ENCODE measurements at places on chromosomes 6 and 20.

GRCh38 chr6:17417817-17418216 lies 24.4 kb downstream of the CAP2 start:
- no peak for DNase-seq

GRCh38 chr6:12343440-12344162 lies 53.4 kb downstream of the EDN1 start:
- DNase-seq: no peak

DNA sequence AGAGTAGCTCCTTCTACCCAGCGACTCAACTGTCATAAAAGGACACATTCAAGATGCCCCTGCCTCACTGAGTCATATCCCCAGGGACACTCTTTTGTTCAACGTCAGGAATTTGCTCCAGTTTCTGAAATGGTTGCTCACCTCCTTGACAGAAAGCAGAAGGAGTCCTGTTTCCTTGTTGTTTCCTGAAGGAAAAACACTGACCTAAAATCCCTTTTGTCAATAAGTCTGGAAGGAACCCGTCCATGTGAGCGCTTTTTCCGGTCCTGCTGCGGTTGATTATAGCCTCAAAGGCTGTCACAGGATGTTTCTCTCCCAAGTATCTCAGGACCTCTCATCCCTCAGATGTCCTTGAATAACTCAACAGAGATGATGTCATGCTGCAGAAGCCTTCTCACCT lies 113.6 kb upstream of the PLEKHG1 start:
- no peak for DNase-seq

DNA sequence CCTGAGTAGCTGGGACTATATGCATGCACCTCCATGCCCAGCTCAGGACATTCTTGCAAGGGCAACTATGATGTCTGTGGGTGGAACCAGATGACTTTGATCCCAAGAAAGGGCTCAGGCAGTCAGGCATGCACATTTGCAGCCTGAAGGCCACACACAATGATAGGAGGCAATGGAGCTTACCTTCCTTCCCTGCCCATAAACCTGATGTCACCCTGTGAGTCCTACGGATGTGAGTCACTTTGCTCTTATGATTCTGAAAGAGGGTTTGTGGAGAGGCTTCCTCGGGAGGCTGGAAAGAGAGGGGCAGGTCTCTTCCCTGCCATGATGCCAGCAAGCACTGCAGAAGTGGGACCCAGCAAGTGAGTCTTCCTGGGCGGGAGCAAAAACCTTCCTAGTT lies 202.4 kb downstream of the LY86 start:
- DNase-seq: no peak

GRCh38 chr20:43196243-43196642 lies 6.5 kb upstream of the PTPRT start:
- DNase-seq: no peak

- no peak for DNase-seq
Observed at GRCh38 chr20:45410887-45411286, 2.8 kb downstream of the DBNDD2 start.

DNA sequence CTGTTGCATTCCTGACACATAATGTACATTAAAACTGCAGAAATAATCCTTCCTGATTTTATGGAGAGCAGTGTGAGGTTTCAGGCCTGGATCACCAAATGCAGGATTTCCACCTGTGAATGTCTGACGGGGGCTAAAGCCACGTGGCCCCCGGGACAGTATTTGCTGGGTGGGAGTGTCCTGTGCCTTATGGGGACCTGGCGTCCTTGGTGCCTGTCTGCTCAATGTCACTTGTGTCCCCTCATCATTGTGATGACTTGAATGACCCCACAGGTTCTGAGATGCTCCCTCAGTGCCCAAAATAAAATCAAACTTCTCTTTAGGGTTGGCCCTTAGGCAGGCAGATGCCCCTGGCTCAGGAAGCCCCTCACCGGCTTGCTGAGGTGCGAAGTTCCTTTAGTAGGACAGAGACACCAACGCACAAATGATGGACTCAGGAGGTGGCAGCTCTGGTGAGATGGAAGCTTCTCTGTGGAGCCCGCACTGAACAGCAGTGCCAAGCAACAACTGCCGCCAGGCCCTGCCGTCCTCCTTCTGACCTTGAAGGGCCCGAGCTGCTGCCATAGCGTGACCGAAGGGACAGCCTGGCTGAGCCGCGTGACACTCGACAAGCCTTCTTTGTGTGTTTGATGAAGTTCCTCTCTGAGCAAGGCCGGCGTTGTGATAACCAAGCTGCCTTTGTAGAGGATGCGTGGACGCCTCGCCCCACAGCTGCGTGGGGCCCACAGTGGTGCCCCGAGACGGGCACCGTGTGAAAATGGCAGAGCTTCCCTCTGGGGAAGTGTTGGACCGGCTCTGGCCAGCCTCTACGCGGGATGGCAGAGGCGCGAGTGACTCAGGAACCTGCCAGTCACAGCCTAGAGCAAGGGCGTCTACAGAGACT lies 30.9 kb downstream of the FRMD1 start:
- DNase-seq: no peak

GRCh38 chr6:16334671-16335070 lies 96.3 kb downstream of the GMPR start:
- DNase-seq: no peak

GRCh38 chr20:1274485-1275311 lies 8.6 kb downstream of the SNPH start:
- no peak for DNase-seq

DNA sequence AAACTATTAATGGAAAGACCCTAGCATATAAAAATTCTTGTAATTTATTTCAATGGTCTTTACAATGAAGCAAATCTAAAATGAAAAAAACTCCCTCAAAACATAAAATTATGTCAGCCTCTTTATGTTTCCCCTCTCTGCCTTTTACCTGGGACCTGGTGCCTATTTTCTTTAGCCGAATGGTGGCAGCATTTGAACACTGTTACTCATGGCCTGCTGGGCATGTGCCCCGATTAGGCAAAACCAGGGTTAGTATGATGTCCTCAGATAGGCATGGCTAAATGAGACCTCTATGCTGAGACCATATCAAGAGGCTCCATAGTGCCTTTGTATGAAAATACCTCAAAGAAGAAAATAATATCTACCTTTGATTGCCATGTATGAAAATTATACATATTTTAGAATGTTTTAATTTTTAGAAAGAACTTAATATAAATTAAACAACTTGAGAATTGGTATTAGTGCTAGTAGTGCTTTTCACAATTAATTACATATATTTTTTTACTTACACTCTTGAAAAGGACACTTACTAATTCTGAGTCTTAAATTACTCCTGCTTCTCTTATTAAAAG lies 22.5 kb upstream of the C6orf58 start:
- peak; percentile 5 for DNase-seq

- DNase-seq: no peak
Observed at GRCh38 chr20:58808271-58809046, 42.2 kb downstream of the GNAS-AS1 start.

DNA sequence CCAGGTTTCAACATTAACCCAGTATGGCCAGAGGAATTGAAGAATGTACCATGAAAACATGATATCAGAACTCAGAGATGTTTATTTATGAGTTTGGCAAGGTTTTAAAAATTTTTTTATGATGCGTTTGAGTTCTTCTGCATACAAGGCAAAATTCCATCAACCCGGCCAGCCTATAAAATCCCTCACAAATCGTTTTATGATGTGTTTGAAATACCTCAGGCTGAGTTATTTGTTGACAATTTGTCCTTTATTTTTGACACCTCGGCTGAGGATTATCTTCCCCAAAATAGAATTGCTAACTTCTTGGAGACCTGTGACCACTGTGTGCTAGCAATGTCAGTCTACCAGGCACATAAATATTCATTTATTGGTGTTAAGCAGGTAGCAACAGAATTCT lies 91.9 kb upstream of the SLC24A3 start:
- no peak for DNase-seq

DNA sequence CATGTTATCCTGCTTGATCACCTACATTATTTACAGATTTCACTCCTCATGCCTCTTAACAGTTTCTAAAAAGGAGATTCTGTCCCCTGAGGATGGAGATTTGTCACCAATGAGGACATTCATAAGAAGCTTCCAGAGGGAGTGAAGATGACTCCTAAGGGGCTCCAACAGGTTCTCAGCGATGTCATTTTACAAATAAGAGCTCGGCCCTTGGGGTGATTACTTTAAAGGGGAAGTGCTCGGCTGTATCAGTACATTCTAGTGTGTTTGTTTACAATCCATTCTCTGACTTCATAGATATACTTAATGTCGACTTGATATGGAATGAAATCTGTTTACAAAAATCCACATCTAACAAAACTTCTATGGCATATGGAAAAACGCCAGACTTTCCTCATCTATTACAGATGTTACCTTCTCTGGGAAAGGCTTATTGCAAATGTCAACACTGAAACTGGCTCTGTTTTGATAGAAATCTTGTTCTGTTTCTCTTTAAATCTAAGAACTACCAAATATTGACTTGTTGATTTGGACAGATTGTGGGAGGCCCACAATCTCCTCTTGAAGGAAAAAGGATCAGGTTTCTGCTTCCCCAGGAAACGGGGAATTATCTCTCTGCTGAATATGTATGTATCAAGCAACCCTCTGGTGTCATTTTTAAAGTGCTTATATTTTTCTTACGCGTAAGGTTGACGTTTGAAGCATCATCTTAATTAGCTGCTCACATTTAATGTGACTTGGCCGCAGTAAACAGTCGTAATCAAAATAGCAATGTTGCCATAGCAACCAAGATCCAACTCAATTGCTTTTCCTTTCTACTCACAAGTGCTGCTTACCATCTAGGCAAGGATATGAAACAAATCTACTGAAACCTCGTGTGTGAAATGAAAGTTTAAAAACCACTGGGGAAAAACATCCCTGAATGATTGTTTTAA lies 95.7 kb downstream of the SHLD1 start:
- DNase-seq: no peak
